Smooth muscle cell of trachea (primary cell): ENCODE measurements at places on chromosomes 5 and 9. TPM values are rescaled to one million over a fixed set of nuclear protein-coding genes. Genes with fewer than 3 reads are reported as not detected.

SLC25A2 gene
- 0.50 and 1.0 TPM in 2 replicates for total RNA-seq

FREM1 gene
- 0.15 and 0.17 TPM in 2 replicates for total RNA-seq

THBS4 gene
- 0.87 and 11.9 TPM in 2 replicates for total RNA-seq

PRRX2 gene
- total RNA-seq: 44.4 and 50.0 TPM in 2 replicates

S100Z gene
- not detected in 2 replicates for total RNA-seq

CMYA5 gene
- 6.0 and 11.2 TPM in 2 replicates for total RNA-seq
